Astrocyte of the hippocampus (primary cell): ENCODE measurements at places on chromosomes 12 and 14.
A peak's percentile ranks its signal among the peaks of the same experiment; 100 is the strongest.

DNA sequence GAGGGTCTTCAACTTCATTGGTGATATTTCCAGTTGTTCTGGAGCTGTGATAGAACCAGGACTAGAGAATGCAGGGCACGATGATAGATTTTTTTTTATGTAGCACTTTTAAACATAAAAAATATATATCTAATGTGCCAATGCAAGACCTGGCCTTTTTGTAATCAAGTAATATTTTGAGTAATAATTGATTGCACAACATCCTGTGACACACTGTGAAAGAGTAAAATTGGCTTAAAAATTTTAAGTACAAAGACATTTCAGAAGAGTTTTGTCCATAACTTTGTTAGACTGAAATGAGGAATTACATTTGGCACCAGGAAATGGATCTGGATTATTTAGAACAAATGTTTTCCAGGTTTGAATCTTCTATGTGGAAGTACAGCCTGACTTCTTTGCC, 22.1 kb downstream of the PRKCH start:
- DNase-seq = no peak

DNA sequence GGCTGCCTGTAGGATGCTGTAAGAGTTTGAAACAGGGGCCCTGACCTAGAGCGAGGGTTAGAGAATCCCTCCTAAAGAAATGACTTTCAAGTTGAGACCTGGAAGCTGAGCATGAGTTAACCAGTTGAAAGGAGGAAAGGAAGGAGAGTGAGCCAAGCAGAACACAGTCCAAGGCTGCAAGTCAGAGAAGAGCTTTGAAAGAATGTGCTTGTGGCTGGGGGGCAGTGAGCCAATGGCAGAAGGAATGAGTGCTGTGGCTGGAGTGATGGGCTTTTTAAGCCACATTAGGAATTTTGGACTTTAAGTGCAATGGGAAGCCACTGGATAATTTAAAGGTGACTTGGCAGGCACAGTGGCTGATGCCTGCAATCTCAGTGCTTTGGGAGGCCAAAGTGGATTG, 18.1 kb downstream of the CDKN1B start:
- DNase-seq = peak; percentile 67

- DNase-seq = peak; percentile 72
Observed at GRCh38 chr12:13425766-13426165, 229.2 kb downstream of the EMP1 start.

DNA sequence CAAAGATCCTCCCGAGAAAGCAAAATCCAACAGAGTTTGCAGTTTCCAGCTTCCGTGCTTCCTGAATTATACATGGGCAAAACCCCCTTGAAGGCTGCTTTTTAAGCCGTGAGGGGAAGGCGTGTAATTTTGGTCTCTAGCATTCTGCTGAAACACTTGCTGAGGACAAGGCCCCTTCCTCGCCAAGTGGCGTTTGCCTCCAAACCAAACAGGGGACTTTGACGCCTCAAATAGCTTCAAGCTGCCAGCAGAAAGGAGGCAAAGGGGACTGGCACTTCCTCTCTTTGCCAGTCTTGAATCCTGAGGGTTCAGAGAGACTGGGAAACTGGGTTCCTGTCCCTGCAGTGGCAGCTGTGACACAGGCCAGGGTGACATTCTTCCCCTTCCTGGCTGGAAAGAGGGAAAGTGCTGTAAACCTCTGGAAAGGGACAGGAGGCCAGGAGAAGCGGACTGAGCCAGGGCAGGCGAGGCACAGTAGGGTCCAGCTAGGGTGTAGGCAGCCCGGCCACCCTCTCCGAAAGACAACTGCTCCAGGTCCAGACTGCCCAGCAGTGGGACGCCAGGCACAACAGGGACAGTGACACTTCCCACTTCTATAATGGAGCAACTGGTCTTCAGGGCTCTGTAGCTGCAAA, 96.2 kb upstream of the MED13L start:
- no peak for DNase-seq

- no peak for DNase-seq
Observed at GRCh38 chr12:45731190-45731775, 1.8 kb downstream of the ARID2 start.

GRCh38 chr14:91380610-91381371, 36.8 kb downstream of the CCDC88C start:
- peak; percentile 87 for DNase-seq

GRCh38 chr12:54692353-54692752, 44.2 kb upstream of the DCD start:
- DNase-seq = no peak

GRCh38 chr12:97321621-97322020, 141.0 kb upstream of the RMST start:
- DNase-seq = no peak

GRCh38 chr14:77615361-77616132, 890 bp downstream of the SPTLC2 start:
- peak; percentile 42 for DNase-seq

DNA sequence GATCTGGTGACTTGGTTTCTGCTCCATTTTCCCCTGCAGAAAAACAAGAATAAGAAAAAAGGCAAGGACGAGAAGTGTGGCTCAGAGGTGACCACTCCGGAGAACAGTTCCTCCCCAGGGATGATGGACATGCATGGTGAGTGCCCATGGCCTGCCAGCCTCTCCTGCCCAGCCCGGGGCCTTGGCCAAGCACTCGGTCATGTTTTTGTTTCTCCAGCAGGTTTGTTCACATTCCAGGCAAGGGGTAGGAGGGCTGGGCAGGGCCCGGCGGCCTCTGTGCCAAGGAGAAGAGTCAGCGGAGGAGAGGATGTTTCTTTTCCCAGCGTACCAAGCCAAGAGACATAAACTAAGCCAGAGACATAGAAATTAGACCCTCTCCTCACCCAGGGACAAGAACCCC, 13.6 kb downstream of the BCL7A start:
- no peak for DNase-seq

GRCh38 chr12:29738365-29738764, 45.4 kb downstream of the TMTC1 start:
- DNase-seq = no peak

- no peak for DNase-seq
Observed at GRCh38 chr14:36716614-36717184, 55.0 kb downstream of the PAX9 start.

DNA sequence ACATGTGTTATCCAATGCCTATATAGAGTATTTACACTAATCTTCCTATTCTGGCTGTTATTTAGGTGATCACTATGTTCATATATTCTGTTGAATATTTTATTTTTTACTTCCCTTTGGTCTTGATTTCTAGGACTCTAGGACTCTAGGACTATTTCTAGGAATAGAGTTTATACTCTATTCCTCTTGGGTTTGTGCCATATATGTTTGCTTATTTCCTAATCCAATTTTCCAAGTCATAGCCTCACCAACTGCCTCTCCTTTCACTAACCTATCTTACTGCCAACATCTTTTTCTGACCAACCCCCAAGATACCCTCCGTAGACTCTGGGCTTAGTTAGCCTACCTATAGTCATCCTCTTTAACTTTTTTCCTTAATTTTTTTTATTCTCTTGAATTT, 28.5 kb downstream of the ARF6 start:
- DNase-seq = no peak

DNA sequence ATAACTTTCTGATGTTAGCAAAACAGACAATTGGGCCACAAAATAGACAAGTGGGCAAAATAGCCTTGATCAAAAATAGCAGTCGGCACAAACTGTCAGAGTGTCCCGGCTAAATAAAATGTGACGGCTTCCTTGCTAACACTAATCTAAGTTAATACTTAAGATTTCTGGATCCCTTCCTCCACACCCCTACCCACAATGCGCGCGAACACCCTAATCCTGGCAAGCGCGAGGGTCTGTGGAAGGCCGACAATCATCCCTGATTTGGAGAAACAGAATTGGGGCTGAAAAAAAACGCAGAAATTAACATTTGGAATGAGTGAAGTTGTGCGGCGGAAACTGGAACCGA, 489 bp downstream of the CEP290 start:
- no peak for DNase-seq

DNA sequence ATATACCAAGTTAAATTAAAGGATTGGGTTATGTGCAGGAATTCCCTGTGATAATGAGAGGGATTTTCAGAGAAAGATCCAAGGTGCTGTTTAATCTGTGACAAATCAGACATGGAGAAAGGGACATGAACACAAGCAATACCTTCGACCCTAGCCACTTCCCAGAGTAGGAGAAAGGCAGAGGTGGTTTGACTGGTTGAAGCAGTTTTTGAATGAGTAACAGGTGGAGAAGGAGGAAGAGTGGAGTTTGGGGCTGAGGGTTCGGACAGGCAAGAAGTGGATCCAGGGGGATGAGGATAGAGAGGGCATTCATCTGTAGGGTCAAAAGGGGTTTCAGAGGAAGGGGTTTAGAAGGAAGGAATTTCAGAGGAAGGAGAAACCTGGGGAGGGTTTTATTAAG, 27.4 kb upstream of the A2M start:
- no peak for DNase-seq

GRCh38 chr12:94353130-94353529, 106.5 kb downstream of the CEP83 start:
- no peak for DNase-seq

DNA sequence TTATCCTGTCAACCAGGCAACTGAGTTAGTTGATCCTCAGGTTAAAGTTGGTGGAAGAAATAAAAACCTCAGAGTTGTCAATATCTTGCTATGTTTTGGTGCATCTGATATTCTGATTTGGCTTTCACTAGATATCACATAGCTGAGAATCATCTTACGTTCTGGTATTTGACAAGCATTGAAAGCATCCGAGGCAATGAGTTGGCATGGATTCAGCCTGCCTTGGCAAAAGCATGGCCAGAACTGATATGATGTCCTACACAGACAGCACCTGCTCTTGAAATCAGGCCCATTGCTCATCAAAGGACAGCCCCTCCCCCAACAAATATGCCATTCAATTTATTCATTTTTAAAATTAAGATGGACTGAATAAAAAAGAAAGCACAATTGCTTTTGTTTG, 320.7 kb upstream of the ATP2B1 start:
- DNase-seq = no peak

- DNase-seq = no peak
Observed at GRCh38 chr12:95179011-95179410, 38.3 kb downstream of the FGD6 start.

DNA sequence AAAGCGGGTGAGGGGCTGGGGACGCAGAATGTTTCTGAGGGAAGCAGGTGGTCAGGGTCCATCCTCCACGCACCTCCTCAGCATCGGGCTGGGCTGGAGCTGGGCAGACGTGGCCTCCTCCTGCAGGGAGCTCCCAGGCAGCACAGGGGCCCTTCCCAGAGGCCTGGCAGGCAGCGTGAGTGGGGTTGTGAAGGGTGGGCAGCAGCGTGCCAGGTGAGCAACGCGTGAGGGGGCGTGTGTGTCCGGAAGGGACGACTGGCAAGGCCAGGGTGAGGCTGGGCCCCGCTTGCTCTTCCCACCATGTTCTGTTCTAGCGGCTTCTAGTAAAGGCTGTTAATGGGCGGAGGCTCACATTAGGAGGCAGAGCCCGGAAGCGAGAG, 17.1 kb downstream of the ANKRD9 start:
- DNase-seq = no peak

DNA sequence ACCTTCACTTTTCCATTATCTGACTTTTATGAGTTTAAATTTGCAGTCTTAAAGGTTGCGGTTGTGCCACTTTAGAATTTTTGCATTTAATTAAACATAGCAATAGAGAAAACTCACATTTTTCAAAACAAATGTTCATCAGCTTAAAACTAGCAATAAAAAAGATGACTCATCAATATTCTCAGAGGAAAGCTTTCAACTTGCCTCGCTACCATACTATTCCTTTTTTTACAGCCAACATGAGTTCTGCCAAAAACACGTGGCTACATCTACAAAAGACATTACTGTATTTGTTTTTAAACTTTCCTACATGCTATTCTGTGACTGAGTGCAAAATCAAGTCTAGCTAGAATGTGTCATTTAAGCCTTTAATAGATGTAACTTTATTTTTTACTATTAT, 497.1 kb downstream of the RPS29 start:
- no peak for DNase-seq
